ENCODE measurements at places on chromosomes 5 and 9.

DNA sequence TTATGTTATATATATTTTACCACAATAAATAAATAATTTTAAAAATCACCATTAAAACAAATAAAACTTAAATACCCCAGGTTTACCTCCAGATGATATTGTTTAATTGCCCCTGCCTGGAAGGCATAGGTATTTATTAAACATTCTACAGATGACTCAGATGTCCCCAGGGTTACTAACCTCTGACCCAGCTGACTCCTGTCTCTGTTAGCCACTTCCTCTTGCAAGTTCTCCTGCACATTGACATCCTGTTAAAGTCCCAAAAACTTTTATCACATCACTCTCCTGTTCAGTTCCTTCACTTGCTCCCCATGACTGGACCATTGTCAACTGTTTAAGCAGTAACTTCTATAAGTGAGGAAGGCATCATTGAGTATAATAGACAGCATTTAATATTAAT, 37.0 kb upstream of the RAB3C start:
- DNase-seq: no peak

GRCh38 chr9:4666042-4666699, at the start of gene SPATA6L:
SPATA6L (minus strand) TSS chr9:4666480; CDS start chr9:4666250, 230 bp downstream.
- peak; percentile 52 for DNase-seq

DNA sequence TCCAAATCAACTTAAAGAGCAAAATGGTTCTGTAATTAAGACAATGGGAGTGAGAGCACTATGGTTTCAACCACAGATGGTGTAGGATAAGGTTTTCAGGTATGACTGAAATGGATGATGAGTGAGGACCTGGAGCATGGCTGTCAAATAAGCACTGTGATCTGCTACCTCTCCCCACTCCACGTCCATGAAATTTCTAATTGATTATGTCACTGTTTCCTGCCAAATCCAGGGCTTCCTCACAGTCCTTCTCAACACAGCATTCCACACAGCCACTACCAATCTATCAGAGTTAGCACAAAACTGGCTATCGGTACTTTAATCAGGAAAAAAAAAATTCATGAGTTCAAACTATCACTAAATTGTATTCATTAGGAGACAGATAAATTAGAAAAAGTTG, 420.4 kb upstream of the WWC1 start:
- no peak for DNase-seq

DNA sequence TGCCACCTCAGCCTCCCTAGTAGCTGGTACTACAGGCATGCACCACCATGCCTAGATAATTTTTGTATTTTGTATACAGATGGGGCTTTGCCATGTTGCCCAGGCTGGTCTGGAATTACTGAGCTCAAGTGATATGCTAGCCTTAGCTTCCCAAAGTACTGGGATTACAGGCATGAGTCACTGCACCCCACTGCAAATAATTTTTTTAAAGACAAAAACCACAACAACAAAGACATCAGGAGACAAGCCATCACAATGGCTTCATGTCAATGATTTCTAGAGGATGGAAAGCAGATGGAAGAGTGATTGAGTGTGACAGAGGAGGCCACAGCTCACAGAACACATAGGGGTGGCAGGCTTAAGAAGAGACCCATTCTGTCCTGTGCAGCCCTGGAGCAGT, 97.9 kb upstream of the PCSK1 start:
- DNase-seq: no peak

DNA sequence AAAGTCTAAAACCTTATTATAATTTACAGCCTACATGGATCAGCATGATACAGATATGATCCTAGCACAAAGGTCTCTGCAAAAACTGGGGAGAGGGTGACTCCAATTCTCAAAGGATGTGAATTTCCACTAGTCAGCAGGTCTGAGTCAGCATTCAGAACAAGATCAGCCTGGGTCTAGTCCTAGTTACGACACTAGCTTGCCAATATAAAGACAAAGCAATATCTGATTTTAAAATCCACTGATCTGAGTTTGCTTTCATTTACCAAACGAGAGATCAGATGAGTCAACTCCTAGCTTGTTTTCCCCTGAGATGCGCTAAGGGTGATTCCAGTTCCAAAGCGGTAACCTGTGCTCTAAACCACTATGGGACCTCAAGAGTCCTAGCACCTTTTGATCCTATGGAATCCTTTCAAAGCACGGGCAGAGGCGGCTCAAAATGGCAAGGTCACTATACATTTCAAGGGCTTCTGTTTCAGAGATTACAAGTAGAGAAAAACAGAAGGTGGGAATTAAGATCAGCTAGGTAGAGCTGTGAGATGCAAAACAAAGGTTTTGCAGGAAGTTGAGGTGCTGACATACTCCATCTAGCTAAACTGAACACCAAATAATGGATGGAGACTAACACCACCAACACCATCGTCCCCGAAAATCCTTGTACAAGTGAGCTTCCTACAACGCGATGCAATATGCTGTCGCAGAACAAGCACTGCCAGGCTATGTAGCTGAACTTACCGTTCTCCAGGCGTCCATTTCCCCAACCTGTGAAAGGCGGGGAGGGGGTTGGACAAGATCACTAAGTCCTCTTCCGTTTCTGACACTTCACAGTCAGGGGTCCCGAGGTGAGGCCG, 906 bp downstream of the SLC25A51 start:
- no peak for DNase-seq

DNA sequence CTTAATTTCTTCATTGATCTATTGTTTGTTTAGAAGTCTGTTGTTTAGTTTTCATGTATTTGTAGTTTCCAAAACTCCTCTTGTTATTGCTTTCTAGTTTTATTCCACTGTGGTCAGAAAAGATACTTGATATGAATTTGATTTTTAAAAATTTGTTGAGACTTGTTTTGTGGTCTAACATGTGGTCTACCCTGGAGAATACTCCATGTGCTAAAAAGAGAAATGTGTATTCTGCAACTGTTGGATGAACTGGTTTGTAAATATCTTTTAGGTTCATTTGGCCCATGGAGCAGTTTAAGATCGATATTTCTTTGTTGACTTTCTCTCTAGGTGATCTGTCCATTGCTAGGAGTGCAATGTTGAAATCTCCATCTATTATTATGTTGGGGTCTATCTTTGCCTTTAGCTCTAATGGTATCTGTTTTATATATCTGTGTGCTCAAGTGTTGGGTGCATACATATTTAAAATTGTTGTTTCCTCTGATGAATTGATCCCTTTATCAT, 150.6 kb upstream of the ATP10B start:
- DNase-seq: no peak

DNA sequence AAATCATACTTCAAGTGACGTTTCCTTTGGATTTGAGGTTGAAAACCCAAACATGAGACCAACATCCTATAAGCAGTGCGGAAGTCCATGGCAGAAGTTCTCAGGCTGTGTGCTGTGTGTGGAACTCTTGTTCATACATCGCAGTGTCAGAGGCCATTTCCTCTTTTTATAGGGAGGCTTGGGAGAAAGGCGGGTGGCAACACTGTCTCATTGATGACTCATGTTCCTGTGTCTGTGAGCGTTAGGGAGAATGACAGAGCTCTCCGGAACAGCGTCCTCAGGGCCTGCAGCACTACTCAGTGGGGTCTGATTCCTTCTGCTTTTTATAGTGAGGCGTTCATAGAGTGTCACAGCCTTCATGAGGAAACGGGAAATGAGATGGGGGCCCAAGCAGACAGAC, 98.8 kb upstream of the BASP1 start:
- DNase-seq: no peak

DNA sequence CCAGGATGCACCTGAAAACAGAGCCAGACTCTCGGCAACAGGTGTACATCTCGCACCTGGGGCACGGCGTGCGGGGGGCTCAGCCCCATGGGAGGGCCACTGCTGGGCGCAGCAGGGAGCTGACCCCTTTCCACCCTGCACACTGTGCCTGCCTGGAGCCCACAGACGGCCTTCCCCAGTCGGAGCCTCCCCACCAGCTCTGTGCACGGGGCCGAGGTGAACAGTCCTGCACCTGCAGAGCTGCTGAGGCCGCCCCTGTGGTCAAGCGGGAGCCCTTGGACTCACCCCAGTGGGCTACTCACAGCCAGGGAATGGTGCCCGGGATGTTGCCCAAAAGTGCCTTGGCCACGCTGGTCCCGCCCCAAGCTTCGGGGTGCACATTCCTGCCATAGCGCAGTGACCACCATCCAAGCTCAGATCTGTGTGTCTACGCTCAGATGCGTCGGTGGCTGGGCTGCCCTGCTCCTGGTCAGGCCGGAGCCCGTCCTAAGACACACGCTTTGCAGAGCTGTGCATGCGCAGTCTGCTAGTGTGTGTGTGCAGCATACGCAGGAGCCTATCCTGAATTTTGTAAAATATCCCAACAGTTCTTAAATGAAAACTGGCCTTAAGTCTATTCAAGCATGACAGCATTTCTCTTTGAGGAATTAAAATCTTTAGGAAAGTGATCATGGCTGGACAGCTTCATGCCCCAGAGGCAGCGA, 8.4 kb upstream of the EXOC3 start:
- no peak for DNase-seq

DNA sequence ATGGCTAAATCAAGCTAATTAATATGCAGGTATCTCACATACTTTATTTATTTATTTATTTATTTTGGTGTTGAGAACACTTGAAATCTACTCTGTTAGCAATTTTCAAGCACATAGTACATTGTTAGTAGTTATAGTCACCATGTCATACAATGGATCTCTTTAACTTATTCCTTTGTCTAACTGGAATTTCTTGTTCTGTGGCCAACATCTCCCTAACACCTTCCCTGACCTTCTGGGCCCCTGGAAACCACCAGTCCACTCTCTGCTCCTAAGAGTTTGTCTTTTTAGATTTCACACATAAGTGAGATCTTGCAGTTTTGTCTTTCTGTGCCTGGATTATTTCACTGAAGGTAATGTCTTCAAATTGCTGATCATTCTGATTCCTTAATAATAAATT, 229.1 kb downstream of the SEMA5A start:
- no peak for DNase-seq

GRCh38 chr9:127078336-127078735, 44.1 kb downstream of the ANGPTL2 start:
- no peak for DNase-seq

DNA sequence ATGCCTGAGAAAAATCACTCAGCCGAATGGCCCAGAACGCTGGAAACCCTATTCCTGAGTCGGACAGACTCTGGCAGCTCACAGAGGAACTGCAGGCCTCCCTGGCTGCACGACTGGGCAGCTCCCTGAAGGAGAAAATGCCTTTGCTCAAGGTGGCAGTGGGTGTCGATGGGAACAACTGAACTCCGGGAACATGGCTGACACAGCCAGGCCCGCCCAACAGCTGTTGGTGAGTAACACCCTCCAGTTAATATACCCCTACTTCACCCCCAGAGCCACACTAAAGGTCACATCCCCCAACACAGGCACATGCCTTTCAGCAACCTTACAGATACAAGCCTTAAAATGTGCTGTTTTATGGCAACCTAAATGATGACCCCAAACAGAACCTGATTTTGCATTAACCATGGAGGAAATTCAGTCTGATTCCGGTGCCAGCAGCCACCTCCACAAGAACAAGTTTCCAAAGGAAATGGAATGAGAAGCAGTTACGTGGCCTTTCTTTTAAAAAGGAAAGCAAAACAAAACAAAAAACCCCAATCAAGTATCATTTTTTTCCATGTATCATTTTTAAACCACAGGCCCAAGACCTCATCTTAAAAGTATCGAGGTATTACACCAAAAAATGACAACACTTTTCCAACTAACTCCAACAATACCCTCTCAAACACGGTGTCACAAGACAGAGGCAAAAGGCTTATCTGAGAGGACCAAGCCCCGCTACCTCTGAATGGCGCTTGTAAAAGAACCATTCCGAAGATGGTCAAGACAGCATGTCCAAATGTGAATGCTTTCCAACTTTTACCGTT, 3.1 kb downstream of the KLF9 start:
- DNase-seq: no peak

DNA sequence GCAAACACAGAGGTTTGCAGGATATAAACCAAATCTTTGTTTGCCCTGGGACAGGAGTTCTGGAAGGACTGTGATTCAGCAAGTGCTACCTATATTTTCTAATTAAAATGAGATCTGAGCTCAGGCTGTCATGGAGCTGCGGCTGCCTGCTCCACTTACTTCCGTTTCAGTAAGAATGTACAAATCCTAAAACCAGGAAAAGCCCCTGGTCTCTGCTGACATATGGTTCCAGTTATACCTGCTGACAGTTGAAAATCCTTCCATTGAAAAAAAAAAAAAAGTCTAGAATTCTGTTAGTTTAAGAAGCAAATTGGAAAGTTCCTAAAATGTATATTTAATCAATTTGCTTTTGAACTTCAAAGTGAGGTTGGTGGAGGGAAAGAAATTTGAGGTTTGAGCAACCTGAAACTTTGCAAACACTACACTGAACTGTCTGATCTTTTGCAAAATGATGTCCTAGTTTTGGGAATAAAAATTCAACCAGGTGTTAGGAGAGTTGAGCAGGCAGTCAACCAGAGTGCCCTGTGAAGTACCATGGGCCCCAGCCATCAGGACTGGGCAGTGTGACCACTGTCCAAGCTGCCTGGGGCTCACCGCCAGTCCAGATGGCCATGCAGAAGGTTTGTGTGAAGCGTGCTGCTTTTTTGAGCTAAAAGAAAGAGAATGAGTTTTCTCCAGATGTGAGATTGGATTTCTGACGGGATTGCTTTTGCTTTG, 50.6 kb downstream of the SHB start:
- no peak for DNase-seq

GRCh38 chr5:140312791-140313189, 9.9 kb upstream of the PFDN1 start:
- no peak for DNase-seq

DNA sequence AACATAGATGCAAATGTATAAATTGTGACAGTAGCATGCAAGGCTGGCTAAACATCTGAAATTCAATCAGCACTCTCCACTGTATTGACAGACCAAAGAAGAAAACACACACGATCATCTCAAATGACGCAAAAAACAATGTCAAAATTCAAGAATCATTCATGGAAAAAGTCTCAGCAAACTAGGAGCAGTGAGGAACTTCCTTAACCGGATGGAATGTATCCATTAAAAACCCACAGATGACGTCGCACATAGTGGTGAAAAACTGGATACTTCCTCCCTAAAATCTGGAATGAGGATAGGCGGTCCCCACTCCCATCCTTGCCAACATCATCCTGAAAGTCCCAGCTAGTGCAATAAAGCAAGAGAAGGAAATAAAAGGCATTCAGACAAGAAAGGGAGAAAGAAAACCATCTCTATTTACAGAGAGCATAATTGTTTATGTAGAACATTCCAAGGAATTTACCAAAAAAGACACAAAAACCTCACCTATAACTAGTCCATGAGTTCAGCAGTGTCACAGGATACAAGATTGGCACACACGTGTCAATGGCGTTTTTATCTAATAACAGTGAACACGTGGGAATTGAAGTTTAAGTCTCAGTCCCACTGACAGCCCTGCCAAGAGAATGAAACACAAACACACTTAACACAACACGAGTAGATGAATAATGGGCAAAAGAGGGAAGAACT, 14.1 kb upstream of the CEP72 start:
- no peak for DNase-seq

- no peak for DNase-seq
These were observed 76.9 kb downstream of the CDH12 start for GRCh38 chr5:22776285-22776684.

DNA sequence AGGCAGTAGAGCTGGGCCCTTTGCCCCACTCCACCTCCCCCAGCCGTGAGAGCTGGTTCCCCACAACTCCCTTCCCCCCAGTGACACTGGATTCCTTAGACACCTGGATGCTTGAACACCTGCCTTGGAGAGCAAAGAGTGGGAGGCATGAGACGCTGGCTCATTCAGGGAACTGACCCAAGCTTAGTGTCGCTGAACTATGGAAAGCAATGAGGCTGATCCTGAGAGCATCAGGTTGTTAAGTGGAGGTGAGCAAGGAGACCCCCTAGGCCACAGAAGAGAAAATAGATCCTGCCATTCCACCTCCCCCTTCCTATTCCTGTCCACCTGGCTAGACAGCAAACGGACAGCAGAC, 2.0 kb downstream of the CCL19 start:
- DNase-seq: peak; percentile 31

Data from NCI-H2107 (cell line).